ENCODE measurements at places on chromosomes 3 and 15. TPM values are rescaled to one million over a fixed set of nuclear protein-coding genes. Genes with fewer than 3 reads are reported as not detected.

DNA sequence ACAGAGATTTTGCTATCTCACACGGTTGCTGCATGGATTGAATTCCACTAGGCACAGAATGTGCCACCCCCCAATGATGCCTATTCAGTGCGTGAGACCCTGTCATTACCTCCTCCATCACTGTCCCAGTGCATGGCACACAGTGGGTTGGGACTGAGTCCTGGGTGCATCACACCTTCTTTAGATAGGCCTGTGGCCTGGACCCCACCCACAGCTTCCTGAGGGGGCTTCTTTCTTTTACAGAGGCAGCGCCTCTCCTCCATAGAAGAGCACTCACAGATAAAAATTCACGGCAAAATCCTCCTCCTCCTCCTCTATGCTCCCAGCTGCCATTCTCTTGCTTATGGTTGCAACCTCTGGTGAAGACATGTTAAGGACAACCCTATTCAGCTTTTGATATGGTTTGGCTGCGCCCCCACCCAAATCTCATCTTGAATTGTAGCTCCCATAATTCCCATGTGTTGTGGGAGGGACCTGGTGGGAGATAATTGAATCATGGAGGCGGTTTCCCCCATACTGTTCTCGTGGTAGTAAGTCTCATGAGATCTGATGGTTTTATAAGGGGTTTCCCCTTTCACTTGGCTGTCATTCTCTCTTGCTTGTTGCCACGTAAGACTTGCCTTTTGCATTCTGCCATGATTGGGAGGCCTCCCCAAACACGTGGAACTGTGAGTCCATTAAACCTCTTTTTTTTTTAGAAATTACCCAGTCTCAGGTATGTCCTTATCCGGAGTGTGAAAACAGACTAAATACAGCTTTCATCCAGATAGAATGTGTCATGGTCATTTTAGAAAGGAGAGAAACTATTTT lies 147.6 kb downstream of the KLF13 start:
- no peak for DNase-seq

- DNase-seq: no peak
These were observed 449.3 kb downstream of the TAFA4 start for GRCh38 chr3:68483041-68483440.

DNA sequence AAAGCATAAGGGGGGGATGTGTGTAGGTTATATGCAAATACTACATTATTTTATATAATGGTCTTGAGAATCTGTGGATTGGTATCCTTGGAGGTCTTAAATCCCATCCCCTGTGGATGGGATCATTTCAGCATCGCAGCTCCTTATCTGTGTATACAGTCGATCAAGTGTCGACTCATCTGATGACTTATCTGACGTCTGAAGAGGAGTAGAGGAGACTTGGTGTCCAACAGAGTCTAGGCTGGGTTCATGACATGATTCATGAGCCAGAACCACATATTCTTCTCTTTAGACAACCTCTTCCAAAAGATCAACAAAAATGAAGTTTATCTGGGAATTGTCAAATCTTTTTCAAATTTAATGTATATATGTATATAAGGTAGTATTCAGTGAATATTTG lies 220.7 kb downstream of the NR2F2 start:
- DNase-seq: no peak

GRCh38 chr15:74449643-74450205 lies 11.2 kb downstream of the UBL7 start:
- no peak for DNase-seq

DNA sequence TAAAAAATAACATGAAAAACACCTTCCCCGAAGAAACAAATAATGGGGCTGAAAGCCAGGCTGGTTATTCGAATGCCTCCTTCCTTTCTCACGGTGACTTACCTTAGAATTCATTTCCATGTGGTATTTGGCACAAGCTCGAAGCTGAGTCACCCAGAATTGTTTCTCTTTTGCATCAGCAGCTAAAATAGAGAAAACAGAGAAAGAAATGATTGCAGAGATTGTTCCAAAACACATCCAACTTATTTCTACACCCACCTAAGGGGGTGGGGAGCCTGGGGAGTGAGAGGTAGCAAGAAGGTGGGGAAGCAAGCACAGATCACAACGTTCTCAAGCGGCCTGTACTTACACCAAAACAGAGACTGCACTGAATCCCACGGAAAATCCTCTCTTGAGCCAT lies 104.7 kb downstream of the OSBPL10 start:
- no peak for DNase-seq

- no peak for DNase-seq
These were observed 12.7 kb downstream of the SEC61A1 start for GRCh38 chr3:128064962-128065361.

GRCh38 chr3:194588741-194589140 lies 44.5 kb downstream of the TMEM44 start:
- no peak for DNase-seq

- DNase-seq: peak; percentile 74
These were observed 672 bp upstream of the KY start for GRCh38 chr3:134651347-134652041.

GRCh38 chr15:55606214-55606613 lies 18.1 kb upstream of the PYGO1 start:
- no peak for DNase-seq

- no peak for DNase-seq
These were observed 365.3 kb upstream of the KCNMB2 start for GRCh38 chr3:178170698-178171535.

- no peak for DNase-seq
These were observed 70.2 kb downstream of the FOXB1 start for GRCh38 chr15:60074181-60074885.

DNA sequence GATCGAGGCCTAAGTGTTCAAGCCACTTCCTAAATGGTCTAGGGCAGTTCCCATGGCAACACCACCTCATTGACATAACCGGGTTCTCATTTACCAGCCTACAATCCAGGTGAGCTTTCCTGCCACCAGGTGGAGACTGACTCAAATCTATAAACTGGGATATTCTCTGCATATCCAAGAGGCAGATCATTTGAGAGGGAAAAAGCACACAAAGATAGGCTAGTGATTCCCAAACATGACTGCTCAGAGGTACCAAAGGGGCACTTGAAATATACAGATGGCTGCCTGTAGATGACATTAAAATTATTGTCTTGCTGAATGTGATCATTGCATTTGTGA lies 141.3 kb upstream of the PROK2 start:
- DNase-seq: no peak

DNA sequence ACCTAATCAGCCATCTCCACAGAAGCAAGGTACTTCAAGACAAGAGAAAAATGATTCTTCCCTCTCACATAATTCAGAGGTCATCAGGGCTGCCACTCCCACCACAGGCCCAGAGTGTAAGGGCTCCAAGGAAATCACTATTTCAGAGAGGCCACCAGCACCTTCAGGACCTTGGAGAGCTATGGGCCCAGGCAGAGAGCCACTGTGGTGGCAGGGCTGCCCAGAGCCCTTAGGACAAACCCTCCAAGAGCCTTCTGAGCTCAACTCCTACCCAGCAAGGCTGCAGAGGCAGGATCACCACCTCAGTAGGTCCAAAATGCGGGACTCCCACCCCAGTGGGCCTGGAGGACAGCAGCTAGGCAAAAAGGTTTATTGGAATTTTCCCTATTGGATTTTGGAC lies 17.9 kb upstream of the FAN1 start:
- DNase-seq: no peak

- no peak for DNase-seq
These were observed 63.8 kb downstream of the SLC9A9 start for GRCh38 chr3:143784446-143784845.

GRCh38 chr15:60479361-60480110 lies 594 bp upstream of the ICE2 start:
- no peak for DNase-seq

GRCh38 chr3:150059241-150059640 lies 88.5 kb upstream of the PFN2 start:
- no peak for DNase-seq

DNA sequence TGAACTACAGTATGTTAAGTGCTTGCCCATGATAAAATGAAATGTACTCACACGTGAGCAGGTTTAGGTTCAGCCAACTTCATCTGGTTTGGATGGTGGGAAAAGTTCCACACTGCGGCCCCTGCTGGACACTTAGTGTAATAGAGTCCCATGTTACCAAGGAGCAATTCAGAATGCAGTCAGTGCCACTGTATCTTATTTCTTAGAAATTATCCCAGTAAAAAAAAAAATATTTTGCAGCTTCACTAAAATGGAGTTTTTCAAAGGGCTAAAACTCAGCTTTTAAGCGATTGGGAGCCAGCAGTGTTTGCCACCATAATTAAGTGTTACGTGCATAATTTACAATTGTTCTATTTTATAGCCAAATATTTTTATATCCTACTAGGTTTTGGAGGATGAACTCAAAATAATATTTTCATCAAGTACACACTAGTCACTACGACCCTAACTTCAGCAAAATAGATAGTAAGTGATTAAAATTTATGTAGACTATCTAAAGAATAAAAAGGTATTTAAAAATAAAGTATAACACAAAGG lies 371.7 kb upstream of the GBE1 start:
- DNase-seq: peak; percentile 70

- DNase-seq: no peak
These were observed 34.4 kb downstream of the DET1 start for GRCh38 chr15:88512078-88512477.

GRCh38 chr3:155420406-155420805 lies 126.9 kb upstream of the STRIT1 start:
- DNase-seq: no peak

DNA sequence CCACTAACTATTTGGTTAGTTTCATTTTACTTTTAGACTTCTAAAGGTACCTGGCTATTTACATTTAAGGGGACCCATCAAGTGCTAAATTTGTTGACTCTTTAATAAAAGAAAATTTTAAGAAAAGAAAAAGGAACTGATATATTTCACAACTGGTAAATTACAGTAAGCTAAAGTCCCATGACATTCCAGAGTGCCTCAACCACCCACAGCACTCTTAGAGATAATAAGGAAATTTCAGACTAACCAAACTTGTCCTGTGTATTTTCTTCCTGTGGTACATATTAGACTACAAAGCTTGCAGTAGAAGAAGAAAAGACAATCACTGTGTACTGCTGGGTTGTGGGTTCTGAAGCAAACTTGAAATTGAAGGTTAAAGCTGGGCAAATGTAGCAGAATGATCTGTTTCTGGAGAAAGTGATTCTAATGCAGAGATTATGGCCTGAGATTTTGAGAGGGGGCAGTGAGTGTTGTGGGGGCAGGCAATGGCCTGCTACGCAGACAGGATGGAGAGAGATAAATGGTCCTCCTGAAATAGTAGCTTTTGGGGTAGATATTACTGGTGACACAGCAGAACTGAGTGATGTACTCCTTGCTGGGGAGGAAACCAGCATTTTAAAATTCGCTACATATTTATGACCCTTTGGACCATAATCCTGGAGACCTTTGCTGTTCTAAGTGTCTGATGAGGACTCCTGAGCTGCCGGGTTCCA lies 24.5 kb upstream of the MFSD1 start:
- DNase-seq: no peak

GRCh38 chr3:151675858-151676615 lies 57.7 kb upstream of the AADACL2 start:
- no peak for DNase-seq

- peak; percentile 80 for DNase-seq
These were observed 27.2 kb downstream of the LRRC2 start for GRCh38 chr3:46538803-46539442.

DNA sequence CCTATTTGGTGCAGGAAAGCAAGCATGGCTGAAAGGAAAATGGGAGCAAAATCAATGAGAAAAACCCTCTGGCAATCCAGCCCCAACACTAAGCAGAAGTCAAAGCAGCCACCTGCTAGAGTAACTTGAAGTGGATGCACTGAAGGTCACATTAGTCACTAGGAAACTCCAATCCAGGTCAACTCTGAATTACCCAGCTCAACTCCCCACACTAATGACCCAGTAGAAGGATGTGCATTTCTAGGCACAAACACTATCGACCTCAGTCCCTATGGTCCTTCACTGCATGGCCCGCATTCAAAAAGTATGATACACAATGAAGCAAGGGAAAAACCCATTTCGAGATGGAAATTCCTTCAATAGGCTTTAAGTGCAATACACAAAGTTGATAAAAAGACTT lies 80.6 kb downstream of the RAD18 start:
- DNase-seq: no peak

GRCh38 chr3:101279765-101280385 lies 40.5 kb downstream of the IMPG2 start:
- DNase-seq: no peak

- DNase-seq: no peak
These were observed 14.1 kb downstream of the WDR53 start for GRCh38 chr3:196554205-196554604.

- no peak for DNase-seq
These were observed 3.6 kb downstream of the OTOL1 start for GRCh38 chr3:161500068-161500796.

DNA sequence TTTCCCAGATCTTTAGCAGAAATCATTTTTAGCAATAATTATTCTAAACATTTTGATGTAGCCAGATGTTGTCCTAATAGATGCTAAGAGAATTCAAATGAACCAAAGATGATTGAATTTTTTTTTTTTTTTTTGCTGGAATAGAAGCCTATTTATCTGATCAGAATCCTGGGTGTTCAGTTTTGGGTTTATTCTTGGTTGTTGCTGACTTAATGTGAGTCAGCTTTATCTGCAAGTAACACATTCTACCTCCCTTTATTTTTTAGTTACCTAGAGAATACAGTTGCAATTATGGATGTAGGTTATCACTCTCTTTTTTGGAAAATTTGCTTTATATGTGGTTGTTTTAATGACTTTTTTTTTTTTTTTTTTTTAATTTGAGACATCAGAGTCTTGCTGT lies 6.4 kb downstream of the CEP97 start:
- DNase-seq: no peak

DNA sequence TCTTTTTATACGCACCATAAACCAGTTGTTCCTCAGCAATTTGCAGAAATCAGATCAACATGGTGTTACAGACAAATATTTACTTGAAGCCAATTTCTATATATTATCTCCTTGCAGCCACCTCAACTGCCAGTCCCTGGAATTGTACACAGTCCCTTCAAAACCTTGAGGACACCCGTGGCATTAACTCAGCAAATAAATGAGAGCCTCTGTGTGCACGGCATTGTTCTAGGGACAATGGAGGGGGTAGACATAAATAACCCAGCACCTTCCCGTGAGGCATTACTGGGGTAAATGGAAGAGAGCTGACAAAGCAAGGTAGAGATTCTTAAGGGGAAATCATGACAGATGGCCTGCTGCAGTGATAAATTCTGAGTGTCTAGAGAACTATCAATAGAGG lies 12.5 kb downstream of the TM2D3 start:
- no peak for DNase-seq

Gene WWTR1
- 42.6 TPM for total RNA-seq

Gene FAM107A
- 82.9 TPM for total RNA-seq

Gene PPCDC
- 5.2 TPM for total RNA-seq

Gene ARL13B
- total RNA-seq: 3.4 TPM

Gene NRG4
- not detected for total RNA-seq

Gene ARIH2
- total RNA-seq: 149 TPM

Gene GALNT15
- total RNA-seq: 5.8 TPM

Gene ERC2
- total RNA-seq: 0.76 TPM

Measured in Right ventricle myocardium inferior (tissue), 1 donor.